AG04450 (cell line): ENCODE measurements at places on chromosomes 13 and 19.
A peak's percentile ranks its signal among the peaks of the same experiment; 100 is the strongest.

DNA sequence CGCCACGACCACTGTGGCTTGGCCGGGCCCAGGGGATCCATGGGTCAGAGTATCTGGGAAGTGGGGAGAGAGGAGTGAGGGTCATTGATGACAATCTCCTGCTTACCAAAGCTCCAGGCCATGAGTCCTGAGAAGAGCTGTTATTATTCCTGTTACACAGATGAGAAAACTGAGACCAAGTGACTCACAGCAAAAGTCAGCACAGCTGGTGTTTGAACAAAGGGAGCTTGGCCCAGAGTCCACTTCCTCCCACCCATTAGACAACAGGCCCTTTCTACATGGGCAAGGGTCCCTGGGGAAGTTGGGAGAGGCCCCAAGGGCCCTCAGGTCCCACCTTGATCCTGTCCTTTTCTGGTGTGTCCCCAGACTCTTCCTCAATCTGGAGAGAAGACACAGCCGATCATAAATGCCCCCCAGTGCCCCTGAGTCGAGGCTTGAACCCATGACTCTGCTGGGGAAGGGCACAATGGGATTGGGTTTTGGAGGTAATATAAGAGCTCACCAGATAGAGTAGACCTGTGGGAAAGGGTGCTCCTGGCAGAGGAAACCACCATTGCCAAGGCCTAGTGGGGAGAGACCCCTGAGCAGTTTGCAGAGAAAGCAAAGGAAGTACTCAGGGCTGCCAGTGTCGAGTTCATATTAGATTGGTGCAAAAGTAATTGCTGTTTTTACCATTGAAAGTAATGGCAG is 6.8 kb downstream of the FUT6 start:
- DNase-seq, result no peak

- peak; percentile 55 for DNase-seq
These were observed 122.1 kb downstream of the COG6 start for GRCh38 chr13:39777527-39778061.

- peak; percentile 51 for DNase-seq
These were observed 738.5 kb downstream of the DIAPH3 start for GRCh38 chr13:59425211-59425741.

- DNase-seq, result no peak
These were observed 35.1 kb downstream of the MYCBP2 start for GRCh38 chr13:77291774-77292173.

DNA sequence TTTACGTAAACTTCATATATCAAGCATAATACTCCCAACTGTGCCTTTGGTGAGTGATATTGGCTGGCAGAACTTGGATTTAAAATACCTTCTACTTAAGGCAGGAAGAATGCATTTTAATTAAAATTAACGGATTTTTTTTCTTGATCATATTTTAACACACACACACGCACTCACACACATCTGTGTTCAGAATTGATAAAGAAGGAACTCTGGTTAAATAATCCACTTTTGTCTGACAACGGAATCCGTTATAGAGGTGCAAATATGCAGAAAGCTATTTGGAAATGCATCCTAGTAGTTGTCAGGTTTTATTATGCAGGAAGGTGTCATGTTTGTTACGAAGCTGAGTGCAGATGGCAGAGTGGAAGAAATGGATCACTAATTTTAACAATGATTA is 105.5 kb upstream of the ZNF536 start:
- no peak for DNase-seq

- peak; percentile 2 for DNase-seq
These were observed 30.7 kb upstream of the ZNF429 start for GRCh38 chr19:21474671-21475181.

- DNase-seq, result no peak
These were observed 6.3 kb downstream of the CACTIN start for GRCh38 chr19:3620145-3620816.

- peak; percentile 71 for DNase-seq
These were observed at the start of gene ZNF224 for GRCh38 chr19:44093931-44094765. ZNF224 (plus strand) TSS chr19:44094361; CDS start chr19:44097874, 3,513 bp downstream.

- DNase-seq, result no peak
These were observed 102.4 kb upstream of the SERTM1 start for GRCh38 chr13:36571444-36571843.

GRCh38 chr13:23140492-23140891 is 40.3 kb upstream of the SGCG start:
- DNase-seq, result no peak

GRCh38 chr19:750640-751423 is at the start of gene MISP:
MISP (plus strand) TSS chr19:751112; CDS start chr19:756947, 5,835 bp downstream.
- DNase-seq, result no peak

DNA sequence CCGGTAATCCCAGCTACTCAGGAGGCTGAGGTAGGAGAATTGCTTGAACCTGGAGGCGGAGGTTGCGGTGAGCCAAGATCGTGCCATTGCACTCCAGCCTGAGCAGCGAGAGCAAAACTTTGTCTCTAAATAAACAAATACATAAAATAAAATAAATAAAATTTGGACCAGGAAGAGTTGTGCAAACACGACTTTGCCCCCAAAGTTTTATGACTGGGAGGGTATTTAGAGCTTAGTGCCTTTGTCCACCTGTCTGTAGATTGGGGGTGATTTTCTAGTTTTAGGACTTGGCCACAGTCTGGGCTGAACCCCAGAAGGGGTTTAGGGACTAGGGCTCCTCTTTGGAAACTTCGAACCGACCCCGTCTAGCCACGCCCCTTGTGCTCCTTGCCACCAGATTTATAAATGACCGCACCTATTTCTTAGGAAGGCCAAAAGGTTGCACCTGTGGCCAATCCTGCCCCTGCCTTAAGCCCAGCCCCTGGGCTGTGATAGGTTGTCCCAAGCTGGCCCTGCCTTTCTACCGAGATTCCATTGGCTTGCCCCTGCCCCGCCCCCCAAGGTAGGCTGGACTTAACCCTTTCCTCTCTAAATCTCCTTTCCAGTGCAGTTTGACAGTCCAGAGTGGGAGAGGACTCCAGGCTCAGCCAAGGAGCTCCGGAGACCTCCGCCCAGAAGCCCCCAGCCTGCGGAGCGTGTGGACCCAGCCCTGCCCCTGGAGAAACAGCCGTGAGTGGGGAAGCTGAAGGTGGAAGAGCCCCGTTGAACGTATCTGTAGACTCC is 5.3 kb downstream of the SHD start:
- no peak for DNase-seq

DNA sequence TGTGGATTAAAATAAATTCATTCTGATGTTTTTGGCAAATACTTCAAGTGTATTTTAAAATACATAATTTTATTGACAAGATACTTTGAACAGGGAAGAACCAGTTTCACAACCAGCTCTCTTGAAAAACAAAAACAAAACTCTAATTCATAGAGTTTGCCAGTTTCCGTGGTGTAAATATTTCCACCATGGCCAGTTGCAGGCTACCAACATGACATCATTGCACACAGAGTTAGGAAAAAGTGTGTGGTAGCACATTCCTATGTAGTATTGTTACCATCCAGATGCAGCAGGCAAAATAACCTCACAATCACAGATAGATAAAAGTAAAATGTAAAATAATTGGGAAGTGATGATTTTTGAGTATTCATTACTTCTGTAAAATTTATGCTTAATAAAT is 7.7 kb upstream of the RNF113B start:
- DNase-seq, result no peak

- no peak for DNase-seq
These were observed 55.9 kb downstream of the STARD13 start for GRCh38 chr13:33229446-33230177.

DNA sequence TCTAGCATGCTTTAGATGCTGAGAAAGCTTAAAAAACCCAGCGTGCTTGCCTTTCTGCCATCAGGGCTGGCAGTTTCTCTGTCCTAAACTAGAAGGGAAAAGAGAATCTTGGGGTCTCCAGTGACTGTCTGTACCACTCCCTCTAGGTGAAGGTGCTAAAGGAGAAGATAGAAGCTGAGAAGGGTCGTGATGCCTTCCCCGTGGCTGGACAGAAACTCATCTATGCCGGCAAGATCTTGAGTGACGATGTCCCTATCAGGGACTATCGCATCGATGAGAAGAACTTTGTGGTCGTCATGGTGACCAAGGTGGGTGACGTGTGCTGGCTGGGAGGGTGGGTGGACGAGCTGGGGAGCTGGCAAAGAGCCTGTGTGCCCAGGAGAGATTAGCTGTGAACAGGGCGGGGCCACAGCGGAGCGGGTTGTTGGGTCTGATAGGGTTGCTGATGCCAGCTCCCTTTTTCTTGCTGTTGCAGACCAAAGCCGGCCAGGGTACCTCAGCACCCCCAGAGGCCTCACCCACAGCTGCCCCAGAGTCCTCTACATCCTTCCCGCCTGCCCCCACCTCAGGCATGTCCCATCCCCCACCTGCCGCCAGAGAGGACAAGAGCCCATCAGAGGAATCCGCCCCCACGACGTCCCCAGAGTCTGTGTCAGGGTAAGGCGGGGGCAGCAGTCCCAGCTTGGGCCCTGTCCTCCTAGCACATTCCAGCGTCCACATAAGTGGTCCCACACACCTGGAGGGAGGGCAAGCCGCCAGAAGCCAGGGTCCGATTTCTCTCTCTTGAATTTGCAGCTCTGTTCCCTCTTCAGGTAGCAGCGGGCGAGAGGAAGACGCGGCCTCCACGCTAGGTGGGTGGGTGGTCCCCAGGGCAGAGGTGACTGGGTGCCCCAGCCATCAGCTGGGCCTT is 2.3 kb downstream of the RAD23A start:
- no peak for DNase-seq

- no peak for DNase-seq
These were observed 18.2 kb upstream of the AMER2 start for GRCh38 chr13:25190256-25190655.

DNA sequence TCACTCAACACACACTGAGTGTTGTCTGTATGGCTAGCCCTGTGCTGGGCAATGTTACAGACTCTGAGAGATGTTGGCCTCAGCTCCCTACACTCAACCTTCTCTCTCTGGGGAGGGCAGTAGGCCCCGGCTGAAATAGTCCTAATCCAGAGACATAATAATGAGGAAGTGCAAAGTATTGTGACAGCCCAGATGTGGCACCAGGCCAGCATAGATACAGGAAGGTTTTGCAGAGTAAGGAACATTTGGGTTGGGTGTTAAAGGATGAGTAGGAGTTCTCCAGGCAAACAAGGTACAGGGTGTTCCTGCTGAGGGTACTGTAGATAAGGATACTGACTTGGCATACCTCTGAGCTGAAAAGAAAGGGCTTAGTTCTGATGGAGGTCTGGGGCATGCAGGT is 2.4 kb downstream of the LIN7B start:
- DNase-seq, result no peak

- DNase-seq, result no peak
These were observed at the start of gene DBP for GRCh38 chr19:48636859-48637448. DBP (minus strand) TSS chr19:48637379; CDS start chr19:48636994, 385 bp downstream.

- DNase-seq, result peak; percentile 8
These were observed 5.3 kb upstream of the KBTBD6 start for GRCh38 chr13:41137951-41138350.

- DNase-seq, result no peak
These were observed 7.3 kb downstream of the NKPD1 start for GRCh38 chr19:45153339-45154063.

- DNase-seq, result no peak
These were observed 25.5 kb downstream of the ELL start for GRCh38 chr19:18496167-18496979.

DNA sequence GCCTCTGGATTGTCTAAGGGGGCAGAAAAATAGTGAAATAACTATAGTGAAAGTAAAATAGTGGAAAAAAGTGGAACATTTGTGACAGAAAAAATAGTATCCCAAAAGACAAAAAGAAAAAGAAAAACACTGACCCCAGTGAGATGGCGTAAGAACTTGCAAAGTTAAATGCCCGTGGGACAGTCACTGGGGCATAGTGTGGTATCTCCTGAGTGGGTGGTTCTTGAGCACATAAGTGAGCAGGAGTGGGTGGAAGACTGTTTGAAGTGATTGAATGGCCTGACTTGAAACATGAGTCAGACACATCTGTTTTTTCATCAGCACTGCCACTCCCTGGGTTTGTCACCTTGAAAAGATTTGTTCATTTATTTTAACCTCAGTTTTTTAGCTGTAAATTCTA is 2.5 kb downstream of the ZNF430 start:
- DNase-seq, result no peak

- no peak for DNase-seq
These were observed 147.1 kb upstream of the SLITRK1 start for GRCh38 chr13:84029396-84029795.
